ENCODE measurements at places on chromosomes 11 and 22.

GRCh38 chr22:48719978-48720661 is 1107.6 kb downstream of the BRD1 start:
- no peak for DNase-seq

DNA sequence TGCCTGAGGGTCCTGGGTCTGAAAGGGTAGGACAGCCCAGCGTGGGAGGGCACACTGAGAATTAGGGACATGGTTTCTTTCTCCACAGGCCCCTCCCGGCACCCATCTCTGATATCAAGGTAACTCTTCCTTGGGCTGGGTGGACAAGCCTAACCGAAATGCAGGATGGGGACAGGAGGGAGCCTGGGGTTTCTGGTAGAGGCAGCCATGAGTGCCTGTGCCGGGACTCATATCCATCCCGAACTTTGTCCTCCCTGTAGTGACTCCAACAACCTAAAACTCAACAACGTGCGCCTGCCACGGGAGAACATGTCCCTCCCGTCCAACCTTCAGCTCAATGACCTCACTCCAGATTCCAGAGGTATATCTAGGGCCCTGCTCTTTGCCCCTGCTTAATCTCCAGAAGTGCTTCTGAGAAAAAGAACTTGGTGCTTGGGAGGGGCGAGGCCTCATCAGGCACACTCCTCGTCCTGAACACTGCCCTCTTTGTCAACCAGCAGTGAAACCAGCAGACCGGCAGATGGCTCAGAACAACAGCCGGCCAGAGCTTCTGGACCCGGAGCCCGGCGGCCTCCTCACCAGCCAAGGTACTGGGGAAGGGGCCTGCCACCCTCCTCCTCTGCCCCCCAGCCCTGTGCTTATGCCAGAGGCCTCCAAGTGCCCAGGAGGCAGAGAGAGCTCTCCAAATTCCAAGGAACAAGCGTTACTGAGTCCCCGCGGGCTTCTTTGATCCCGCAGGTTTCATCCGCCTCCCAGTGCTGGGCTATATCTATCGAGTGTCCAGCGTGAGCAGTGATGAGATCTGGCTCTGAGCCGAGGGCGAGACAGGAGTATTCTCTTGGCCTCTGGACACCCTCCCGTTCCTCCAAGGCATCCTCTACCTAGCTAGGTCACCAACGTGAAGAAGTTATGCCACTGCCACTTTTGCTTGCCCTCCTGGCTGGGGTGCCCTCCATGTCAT is 3.1 kb downstream of the TMEM25 start:
- no peak for DNase-seq

GRCh38 chr22:44147821-44148574 is 32.7 kb upstream of the PARVG start:
- no peak for DNase-seq

GRCh38 chr22:20380486-20380885 is 13.5 kb upstream of the ZNF74 start:
- no peak for DNase-seq

DNA sequence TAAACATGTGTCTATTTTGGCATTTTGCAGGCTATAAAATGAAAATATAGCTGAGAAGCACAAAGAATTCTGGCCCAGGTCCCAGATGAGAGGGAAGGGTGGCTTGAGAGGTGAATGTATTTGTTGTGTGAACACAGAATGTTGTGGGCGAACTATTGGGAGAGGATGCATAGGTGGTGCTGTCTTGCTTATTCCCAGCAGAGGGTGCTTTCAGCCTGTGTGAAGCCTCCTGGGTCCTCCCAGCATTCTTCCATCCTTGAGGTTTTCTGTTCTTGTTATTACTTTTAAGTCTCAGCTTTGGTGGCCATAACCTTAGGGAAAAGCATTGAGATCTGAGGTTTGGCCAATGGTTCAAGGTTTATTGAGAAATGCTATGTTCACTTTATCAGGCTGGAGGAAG is 108.7 kb upstream of the SNX19 start:
- DNase-seq = no peak

All from CD4-positive, alpha-beta T cell treated with Interleukin-10 for 1 hour (primary cell).